ENCODE measurements at places on chromosomes 4 and X.

- no peak for DNase-seq
Observed at GRCh38 chr4:143538979-143539669, 25.6 kb downstream of the SMARCA5 start.

DNA sequence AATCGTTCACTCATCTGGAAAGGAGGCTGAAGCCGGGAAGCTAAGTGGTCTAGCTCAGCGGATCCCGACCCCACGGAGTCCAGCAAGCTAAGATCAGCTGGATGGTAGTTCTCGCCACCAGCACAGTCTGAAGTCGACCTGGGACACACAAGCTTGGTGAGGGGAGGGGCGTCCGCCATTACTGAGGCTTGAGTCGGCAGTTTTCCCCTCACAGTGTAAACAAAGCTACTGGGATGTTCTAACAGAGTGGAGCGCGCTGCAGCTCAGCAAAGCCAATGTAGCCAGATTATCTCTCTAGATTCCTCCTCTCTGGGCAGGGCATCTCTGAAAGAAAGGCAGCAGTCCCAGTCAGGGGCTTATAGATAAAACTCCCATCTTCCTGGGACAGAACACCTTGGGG lies 555.4 kb downstream of the BCOR start:
- no peak for DNase-seq

DNA sequence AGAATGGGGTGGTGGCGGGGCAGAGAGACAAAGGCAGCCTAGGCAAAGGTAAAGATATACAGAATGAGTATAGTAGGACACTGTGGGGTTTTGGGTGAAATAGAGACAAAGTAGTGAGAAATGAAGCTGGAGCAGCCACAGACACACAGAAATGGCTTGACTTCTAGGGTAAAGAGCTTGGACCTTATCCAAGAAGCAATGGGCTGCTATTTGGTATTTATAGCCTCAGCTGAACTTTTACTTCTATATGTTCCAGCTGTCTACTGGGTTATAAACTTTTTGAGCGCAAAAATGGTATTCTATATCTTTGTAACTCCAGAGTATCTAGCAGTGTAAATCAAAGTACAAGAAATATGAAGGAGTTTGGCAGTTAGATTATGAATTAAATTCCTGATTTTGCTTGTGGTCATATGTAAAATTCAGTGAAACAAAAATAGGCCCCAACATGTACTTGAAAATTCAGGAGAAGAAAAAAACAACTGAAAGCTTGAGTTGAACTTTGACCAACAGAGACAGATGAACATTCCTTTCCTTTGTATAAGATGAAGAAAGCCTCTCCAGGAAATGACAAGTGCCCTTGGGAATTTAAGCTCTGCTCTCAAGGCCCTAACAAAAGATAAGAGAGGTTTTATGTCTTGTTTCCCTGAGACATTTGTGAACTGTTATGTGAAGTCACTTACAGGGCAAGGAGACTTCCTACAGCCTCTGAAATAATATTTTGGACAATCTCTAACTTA lies 354.1 kb downstream of the CHIC1 start:
- DNase-seq, result no peak

DNA sequence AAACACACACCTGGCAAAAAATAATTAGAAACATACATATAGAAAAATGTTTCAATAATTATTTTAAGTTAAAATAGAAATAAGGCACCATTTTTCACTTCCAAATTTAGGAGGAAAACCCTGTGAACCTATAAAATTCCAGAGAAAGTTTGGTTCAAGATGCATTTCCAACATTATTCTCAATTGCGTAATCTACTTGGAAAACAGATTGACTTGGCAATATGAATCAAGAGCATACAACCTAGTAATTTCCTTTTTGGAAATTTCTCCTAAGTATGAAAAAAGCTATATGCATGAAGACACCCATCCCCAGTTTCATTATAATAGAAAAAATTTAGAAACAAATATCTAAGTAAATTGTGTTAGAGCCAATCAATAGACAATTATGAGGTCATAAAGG lies 242.9 kb downstream of the IQCM start:
- DNase-seq, result no peak

GRCh38 chr4:16745009-16745635 lies 153.3 kb downstream of the LDB2 start:
- no peak for DNase-seq

- DNase-seq, result no peak
Observed at GRCh38 chrX:153370293-153371055, 30.7 kb downstream of the PNMA6E start.

DNA sequence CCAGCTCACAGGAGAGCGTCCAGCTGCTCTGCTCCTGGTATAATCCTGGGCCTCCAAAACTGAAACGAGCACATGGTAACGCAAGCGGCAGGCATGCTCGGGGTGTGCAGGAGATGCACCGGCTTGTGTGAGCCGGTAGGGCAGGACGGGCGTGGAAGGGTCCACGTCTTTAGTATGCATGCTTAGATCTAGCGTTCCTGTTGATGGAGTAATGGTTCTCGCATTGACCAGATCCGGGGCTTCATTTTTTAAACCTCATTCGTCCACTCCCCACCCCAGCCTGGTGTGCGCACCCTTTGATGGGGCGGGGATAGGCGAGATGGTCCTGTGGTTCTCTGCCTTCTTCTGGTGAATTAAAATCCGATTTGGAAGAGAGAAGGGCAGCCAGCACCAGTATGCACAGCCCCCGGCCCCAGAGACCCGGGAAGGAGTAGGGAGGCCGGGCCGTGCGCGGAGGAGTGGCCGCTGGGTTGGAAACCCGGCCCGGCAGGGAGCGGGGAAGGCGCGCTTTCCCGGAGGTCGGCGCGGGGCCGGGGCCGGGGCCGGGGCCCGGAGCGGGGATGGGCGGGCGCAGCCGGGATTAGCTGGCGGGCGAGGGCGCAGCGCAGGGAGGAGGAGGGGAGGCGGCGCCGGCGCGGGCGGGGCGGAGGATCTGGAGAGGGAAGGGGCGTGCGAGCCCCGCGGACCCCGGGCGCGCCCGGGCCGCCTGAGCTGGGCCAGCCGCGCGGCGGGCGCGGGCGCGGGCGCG lies 39.9 kb downstream of the FAM149A start:
- peak; percentile 16 for DNase-seq

DNA sequence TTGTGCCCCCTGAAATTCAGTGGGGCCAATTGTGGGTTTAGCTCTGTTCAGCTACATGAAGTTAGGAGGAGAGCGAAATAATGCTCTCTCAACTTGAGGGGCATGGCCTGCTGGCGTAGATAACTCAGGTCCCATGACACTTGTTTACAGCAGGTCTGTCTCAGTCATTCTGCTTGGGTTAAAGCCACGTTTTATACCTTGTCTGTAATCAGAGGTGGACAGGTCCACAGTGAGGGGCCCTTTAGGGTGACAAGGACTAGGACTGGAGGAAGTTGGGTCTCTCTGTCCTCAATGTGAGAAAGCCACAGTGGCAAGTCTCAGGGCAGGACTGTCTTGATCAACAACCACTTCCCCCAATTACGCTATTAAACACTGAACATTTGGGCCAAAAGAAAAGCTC lies 49.0 kb downstream of the PDHA1 start:
- no peak for DNase-seq

GRCh38 chr4:30601070-30601865 lies 118.9 kb upstream of the PCDH7 start:
- no peak for DNase-seq

DNA sequence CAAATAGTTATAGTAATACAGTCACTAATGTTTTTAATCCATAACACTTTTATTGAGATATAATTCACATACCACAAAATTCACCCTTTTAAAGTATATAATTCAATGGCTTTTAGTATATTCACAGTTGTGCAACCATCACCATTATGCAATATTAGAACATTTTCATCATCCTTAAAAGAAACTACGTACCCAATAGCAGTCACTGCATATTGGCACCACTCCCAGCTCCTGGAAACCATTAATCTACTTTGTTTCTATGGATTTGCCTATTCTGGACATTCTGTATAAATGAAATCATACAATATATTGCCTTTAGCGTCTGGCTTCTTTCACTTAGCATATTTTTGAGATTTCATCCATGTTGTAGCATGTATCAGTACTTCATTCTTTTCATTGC lies 99.3 kb downstream of the AMMECR1 start:
- DNase-seq, result no peak

DNA sequence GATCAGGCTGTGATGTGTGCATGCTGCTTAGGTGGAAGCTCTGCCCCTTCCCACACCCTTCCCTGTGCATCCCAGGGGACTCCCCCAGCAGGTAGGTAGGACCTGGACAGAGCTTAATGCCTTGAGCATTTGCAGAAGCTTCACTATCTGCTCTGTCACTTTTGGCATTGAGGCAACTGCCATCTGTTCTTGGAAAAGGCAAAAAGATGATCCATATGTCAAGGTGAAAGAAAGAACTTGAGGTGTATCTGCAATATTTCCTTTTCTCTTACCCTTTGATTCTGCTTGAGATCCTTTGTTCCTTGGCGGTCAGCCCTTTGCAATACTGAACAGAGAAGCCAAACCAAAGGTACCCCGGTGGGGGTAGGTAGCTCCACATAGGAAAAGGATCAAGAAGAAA lies 37.1 kb upstream of the TBC1D9 start:
- DNase-seq, result no peak

DNA sequence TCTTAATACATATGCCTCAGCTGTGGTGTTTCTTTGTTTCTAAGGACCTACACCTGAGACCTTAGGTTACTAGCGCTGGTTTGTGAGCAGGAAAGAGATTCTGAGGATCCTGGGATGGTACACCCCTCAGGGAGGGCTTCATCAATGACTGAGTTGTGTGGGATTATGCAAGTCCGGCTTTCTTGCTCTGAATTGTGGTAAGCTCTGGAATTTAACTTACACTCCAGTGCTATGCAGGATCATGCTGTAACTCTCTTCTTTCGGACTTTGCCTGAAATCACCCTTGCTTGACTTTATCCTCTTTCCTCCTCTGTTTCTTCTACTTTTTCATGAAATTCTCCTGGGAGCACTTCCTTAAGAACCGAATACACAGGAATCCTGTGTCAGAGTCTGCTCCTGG lies 431.5 kb upstream of the BOD1L1 start:
- no peak for DNase-seq

DNA sequence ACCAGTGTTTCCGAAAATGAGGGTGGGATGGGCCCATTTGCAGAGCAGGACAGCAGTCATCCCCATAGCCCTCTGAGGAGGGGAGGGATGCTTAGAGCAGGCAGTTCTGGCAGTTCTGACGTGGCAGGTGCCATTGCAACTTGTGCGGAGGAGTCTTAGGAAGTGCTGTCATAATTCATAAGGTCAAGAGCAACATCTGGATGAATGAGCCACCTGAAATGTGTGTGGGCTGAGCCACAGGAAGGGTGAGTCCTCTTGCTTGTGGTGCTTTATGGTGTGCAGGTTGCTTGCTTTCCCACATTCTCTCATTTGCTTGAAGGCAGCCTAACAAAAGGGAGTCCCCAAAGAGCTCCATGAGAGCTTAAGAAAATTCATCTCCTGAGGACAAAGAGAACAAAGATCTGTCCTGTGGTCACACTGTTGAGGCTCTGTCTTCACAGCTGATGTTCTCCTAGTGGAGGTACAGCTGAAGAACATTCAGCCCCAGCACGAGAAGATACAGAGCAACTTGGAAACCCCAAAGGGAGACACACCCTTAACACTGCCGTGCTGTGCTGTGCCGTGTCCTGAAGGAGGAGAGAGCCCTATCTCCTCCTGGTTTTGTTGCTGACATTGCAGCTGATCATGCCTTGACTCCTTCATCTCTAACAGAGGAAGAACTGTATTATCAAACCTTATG lies 60.3 kb downstream of the DLG3 start:
- DNase-seq, result no peak

DNA sequence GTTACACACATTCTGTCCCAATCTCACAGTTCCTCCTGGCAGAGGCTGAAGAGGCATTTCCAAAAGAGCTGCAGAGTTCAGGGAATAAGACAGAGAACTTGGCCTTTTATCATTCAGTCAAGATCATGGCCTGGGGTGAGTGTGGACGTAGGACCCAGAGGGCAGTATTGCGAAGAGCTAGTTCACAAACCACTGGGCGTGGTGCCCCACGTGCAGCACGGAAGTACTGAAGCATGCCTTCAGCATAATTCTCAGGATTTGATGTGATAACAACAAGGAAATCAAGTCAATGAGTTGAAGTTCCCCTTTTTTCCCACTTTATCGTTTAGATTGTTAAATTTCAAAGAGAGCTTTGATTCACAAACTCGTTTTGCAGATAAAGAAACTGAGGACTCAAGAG lies 117.7 kb downstream of the RELL1 start:
- DNase-seq, result no peak

GRCh38 chrX:39451046-39451445 lies 646.7 kb downstream of the BCOR start:
- DNase-seq, result no peak

DNA sequence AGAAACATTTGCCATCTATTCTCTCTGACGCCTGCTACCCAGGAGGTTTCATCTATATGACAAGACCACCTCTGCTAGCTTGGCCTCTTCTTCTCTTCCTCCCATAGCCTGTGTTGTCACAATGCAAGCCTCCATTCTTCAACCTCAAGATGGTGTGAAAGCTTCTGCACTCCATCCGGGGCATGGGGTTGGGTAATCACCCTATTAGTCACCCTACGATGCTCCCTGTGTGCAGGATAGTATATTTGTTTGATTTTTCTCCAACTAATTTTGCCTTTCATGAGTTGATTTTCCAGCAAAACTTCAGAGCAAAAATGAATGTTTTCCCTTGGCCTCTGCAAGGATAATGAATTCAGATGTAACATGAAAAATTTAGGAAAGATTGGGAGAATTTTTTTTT lies 128.0 kb upstream of the STS start:
- no peak for DNase-seq

DNA sequence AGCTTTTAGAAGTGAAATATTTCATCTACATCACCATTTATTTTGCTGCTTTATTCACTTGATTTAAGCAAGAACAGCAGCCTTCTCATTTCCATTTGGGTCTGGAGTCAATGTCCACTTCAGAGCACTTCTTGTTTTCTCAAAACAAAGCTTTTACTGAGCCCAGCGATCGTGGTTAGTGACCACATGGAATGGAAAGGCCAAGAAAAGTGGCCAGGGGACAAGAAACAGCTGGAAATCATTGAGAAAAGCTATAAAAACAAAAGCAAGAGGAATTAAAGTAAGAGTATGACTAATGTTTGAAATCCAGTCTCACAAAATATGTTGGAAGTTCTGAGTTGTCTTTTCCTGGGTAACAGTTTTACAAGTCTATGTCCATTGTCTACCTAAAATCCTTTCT lies 328.4 kb upstream of the INTU start:
- no peak for DNase-seq

DNA sequence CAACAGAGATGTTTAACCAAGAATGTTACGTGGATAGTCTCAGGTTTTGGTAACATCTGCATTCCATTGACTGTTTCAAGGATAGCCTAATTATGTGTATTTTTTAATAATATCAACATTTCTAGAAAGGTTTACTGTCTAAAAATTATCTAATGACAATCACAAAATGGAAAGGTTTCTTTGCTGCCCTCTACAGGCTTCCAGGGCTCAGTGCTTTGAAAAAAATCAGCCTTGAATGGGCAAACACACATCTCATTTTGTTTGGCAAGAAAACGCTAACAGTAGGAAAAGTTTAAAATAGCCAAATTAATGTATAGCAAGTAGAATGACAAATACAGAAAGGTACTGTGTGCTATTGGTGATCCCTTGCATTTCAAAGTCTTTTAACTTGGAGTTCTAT lies 223.4 kb upstream of the PRPS2 start:
- no peak for DNase-seq
